RCC 7860 (cell line): ENCODE measurements at places on chromosomes 2 and 18.

DNA sequence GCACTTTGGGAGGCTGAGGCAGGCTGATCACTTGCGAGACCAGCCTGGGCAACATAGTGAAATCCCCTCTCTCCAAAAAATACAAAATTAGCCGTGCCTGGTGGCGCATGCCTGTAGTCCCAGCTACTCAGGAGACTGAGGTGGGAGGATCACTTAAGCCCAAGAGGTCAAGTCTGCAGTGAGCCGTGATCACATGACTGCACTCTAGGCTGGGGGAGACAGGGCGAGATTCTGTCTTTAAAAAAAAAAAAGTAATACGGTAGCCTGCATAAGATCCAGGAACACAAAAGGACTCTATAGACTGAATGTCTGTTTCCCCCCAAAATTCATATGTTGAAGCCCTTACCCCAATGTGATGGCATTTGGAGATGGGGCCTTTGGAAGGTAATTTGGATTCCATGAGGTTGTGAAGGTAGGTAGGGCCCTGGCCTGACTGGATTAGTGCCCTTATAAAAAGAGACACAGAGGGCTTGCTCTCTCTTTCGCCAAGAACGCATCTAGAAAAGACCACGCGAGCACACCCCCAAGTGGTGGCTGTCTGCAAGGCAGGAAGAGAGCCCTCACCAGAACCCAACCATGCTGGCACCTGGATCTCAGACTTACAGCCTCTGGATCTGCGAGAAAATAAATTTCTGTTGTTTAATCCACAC is 17.0 kb downstream of the MBOAT2 start:
- DNase-seq, result no peak

DNA sequence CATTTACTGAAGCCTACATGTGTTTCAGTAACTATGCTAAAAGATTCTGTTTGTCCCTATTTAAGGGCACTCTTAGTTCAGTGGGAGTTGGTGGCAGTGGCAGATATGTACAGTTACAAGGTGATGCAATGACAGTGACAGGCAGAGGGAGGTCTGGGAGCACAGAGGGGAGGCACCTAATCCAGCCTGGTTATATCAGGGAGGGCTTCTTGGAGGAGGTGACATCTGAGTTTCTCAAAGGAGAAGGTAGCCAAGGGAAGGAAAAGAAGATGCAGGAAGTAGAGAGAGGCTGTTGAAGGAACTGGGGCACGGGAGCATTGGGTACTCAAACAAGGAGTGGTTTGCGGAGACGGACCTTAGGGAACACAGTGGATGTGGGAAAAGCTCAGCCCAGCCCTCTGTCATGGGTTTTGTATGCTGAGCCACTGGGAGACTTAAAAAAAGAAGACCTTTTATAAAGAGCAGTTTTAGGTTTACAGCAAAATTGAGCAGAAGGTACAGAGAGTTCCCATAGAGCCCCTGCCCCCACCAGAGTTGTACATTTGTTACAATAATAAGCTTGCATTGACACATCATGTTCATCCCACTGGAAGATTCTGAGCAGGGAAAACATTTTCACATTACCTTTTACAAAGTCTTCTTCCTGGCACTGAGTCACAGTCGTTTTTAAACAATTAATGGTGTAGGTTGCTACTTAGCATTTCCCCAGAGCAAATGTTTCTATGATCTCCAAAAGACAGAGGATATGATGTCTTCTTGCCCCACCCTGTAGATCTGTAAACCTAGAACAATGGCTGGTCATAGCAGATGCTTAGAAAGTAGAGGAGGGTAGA is 83.0 kb upstream of the TAF1B start:
- DNase-seq, result no peak

DNA sequence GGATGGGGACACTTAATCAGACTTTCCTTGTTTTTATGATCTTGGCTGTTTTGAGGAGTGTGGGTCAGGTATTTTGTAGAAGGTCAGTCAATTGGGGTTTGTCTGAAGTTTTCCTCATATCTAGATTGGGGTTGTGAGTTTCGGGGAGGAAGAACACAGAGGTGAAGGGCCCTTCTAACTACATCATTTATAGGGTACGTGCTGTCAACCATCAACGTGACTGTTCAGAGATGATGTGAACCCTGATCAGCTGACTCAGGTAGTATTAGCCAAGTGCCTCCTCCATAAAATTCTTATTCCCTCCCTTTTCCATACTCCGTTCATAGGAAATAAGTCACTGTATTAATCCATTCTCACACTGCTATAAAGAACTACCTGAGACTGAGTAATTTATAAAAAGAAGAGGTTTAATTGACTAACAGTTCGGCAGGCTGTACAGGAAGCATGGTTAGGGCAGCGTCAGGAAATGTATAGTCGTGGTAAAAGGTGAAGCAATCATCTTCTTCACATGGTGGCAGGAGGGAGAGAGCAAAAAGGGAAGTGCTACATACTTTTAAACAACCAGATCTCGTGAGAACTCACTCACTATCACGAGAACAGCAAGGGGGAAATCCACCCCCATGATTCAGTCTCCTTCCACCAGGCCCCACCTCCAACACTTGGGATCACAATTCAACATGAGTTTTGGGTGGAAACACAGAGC is 547.1 kb upstream of the LINC00305 start:
- DNase-seq, result no peak

DNA sequence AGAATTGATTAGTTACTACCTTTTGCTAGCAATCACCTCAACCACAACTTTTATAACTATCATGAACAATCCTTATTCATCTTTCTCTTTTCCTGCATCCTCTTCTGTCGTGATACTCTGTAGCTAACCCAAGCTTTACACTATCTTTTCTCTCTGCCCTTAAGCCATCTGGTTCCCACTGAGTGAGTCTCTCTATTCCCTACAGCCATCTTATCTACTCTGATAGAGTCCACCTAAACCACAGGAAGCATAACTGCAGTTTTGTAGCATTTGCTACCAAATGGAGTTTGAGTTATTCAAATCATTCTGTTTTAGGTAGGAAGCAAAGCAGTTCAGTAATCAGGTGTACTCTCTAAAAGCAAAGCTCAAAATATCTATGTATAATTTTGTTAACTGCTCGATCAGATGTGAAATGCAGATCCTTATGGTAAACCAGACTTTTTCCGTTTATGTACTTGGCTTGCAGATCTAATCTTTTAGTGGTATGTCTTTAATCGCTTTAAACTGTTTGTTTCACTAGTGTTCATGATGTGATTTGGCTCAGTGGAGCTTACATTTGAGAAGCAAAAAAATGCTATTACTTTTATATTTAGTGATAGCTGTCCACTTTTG is 91.0 kb downstream of the CSRNP3 start:
- DNase-seq, result no peak

- peak; percentile 59 for DNase-seq
These were observed 23.6 kb downstream of the FZD5 start for GRCh38 chr2:207746131-207746530.

DNA sequence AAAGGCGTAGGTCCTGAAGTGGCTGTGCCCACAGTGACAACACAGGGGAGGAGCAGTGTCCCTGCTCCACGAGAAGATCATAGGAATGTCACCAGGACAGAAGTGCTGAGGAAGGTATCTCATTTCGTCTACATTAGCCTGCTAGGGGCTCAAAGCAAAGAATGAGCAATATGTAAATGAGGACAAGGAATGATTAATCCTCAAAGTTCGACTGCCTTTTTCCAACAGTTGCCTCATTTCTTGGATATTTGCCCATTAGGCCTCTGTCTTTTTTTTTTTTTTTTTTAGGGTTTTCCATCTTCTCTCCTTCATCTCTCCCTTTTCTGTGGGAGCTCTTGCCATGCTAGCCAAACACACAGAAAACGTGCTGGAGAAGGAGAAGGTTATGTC is 105.2 kb upstream of the ARHGAP28 start:
- peak; percentile 93 for DNase-seq

DNA sequence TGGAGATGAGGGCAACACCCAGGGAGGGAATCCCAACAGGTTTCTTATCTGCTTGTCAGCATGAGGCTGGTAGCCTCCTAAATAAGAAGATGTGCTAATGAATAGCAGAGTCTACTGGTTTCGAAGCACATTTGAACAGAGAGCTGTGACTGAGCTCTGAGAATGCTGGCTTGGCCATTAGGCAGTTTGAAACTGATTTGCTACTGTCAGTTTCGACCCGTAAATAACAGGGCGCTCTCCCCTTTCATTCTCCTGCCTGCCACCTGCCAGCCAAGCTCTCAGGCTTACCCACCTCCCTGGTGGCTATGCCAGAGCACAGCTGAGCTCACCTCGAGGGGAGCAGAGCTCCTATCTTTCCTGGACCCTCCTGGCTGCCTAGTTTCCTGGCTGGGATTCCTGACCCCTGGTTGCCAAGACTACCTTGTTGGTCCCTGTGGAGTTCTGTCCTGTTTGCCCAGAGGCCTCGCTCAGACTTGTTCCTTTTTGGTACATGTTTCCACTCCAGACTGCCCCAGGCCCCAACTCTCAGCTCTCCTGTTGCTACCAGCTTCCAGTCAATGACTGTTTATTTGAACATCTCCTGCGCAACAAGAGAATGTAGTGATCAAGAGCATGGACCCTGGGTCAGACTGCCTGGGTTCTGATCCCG is 102.3 kb upstream of the ALPP start:
- no peak for DNase-seq

- DNase-seq, result no peak
These were observed 193.0 kb upstream of the COPS8 start for GRCh38 chr2:236892721-236893120.

GRCh38 chr2:105357122-105357521 is 19.8 kb downstream of the C2orf49 start:
- no peak for DNase-seq

DNA sequence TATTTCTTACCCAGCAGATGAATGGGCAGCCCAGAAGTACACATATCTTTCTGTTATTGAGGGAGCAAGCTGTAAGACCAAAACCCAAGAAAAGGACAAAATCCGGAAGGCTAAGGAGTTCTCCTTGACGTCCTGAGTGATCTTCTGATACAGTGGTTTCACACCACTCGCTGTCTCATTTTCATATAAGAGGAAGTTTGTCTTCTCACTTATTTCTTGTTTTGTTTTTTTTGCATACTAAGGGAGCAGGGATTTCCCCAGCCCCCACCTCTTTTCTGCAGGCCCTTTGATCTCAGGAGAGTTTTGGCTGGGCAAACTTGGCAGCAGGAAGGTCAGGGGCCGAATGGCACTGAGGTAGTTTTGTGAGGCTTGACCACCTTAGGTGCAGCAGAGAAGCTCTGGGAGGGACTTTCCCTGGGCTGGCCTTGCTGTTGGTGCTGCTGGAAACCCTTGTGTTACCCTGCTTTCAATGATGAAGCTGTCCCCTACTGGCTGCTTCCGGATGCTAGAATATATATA is 13.3 kb downstream of the CHRNA1 start:
- no peak for DNase-seq

- DNase-seq, result no peak
These were observed 1.6 kb downstream of the CAVIN2 start for GRCh38 chr2:191845248-191845715.
